Psoas muscle (tissue), 8 donors: ENCODE measurements at places on chromosomes 1 and 21. TPM values are rescaled to one million over a fixed set of nuclear protein-coding genes. Genes with fewer than 3 reads are reported as not detected.

DNA sequence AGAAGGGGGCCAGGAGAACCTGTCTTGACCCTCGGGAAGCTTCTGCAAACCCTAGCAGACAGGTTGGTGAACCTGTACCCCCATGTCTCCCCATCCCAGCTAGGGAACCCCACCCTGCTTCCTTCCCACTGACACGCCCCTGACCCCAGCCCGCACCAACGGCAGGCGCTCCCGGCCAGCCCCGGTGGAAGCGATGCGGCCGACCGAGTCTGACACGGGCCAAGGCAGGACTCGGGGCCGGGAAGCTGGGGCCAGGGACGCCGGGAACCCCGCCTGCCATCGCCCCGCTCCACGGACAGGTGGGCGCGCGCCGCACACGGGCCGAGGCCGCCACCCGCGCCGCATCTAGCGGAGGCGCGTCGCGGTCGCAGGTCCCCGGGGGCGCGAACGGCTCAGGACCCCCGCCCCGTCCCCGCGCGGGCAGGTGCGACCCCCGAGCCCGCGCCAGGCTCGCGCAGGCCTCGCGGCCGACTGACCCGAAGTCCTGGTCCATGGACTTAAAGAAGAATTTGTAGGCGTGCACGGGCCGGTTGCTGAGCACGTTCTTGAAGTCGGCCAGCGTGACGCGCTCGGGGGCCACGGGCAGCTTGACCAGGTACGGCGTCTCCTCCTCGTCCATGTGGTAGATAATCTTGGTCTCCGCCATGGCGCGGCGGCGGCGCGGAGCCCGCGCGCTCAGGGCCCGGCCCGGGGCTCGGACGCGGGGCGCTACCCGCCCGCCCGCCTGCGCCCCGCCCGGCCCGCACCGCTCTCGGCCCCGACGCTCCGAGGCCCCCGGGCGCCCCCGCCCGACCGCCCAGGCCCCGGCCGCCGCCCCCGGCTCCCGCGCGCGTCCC, 580 bp downstream of the DVL1 start:
- DNase-seq, result no peak

DNA sequence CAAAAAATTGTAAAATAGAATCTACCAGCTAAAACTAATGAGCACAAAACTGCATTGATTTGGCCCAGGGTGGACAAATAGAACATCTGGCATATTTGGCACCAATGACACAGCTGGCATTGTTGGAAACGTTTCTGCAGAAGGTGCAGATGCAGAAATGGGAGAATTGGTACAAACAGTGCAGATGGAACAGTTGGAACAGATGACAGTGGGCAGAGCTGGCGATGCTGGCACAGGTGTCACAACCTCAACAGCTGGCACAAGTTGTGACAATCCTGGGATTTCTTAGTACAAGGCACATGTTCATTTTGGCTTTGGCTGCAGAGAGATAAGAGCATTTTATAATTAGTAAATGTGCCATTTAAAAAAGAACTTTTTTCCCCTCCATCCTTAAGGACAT, 91.1 kb upstream of the ZBTB18 start:
- no peak for DNase-seq

- no peak for DNase-seq
Observed at GRCh38 chr1:11150326-11150725, 38.8 kb upstream of the ANGPTL7 start.

DNA sequence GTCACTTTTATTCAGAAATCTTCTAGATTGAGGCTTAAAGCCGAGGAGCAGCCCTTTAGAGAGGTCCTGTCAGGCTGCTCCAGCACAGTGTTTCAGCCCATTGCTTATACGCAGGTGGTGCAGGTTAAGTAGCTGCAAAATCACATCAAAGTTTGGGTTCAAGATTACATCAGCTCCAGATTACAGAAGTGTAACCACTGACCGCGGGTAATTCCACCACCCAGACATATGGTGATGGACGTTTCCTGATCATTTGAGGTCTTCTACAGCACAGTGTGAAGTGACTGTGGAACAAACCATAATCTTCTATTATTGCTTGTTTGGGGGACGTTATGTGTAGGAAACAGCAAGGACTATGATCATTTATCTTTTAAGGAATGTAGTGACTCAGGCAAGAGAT, 11.8 kb downstream of the C1orf115 start:
- no peak for DNase-seq

GRCh38 chr1:42945164-42945563, 13.5 kb downstream of the SLC2A1 start:
- DNase-seq, result no peak

DNA sequence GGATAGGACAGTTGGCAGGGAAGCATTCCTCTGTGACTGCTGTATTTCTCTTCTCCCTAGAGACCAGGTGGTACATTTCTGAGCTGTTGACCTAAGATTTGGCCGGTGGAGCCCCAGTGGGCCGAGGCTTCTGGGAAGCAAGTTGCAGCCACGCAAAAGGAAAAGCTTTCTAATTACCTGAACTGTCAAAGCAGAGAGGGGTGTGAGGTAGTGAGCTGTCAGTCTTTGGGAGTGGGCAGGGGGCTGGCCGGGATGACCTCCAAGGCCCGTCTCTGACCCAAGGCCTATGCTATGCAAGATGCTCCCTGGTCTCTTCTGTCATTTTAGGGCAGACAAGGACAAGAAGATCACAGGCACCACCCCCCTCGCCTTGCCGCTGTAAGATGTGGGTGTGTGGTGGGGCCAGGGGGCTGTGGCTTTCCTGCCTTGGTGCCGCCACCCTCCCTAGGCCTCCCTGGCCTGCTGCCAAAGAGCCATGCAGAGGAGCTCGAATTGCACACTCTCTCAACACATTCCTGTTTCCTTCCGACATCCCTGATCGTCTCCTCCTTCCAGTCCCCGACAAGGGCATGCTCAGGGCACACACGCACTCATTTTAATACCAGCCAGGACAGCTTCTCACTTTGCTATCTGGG, 7.7 kb downstream of the PADI1 start:
- peak; percentile 26 for DNase-seq

GRCh38 chr1:14625572-14625971, 27.1 kb downstream of the KAZN start:
- DNase-seq, result no peak

GRCh38 chr1:202351725-202352124, 3.2 kb downstream of the PPP1R12B start:
- DNase-seq, result peak; percentile 62

GRCh38 chr1:75677443-75677842, 47.1 kb upstream of the ACADM start:
- no peak for DNase-seq

GRCh38 chr1:52970149-52970548, 43.1 kb downstream of the SCP2 start:
- DNase-seq, result no peak

GRCh38 chr21:31132574-31133242, 94.4 kb upstream of the KRTAP19-8 start:
- DNase-seq, result no peak

GRCh38 chr1:26786437-26787380, 1.0 kb upstream of the PIGV start:
- peak; percentile 81 for DNase-seq

DNA sequence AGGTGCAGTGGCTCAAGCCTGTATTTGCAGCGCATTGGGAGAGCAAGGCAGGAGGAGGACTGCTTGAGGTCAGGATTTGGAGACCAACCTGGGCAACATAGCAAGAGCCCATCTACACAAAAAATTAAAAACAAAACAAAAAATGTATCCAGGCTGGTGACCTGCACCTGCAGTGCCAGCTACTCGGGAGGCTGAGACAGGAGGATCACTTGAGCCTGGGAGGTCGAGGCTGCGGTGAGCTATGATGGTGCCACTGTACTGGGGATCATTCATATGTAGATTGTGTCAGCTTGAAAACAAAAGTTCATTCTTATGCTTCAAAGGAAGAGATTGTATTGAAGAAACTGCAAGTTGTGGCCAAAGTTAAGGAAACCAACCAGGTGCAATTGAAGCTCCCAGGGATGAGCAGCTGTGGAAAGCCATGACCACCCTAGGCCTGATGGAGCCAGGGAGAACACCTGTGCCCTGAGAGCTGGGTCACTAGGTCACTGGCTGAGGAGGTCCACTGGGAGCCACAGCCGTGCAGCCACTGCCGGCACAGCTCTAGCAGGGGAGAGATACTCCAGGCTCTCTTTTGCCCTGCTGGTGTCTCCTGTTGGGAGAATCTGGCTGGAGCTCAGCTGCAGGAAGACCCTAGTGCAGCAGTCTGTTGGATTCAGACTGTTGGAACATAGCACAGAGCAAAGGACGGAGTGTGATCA, 13.3 kb upstream of the BRWD1 start:
- no peak for DNase-seq

GRCh38 chr1:54176621-54177327, 23.1 kb downstream of the CYB5RL start:
- no peak for DNase-seq

- no peak for DNase-seq
Observed at GRCh38 chr1:195804547-195804946, 803.7 kb downstream of the KCNT2 start.

GRCh38 chr1:48688102-48688760, 88.5 kb downstream of the BEND5 start:
- DNase-seq, result no peak

GRCh38 chr1:50163680-50164079, 55.0 kb downstream of the ELAVL4 start:
- DNase-seq, result no peak

- DNase-seq, result no peak
Observed at GRCh38 chr21:34930971-34931370, 118.1 kb downstream of the RUNX1 start.

- DNase-seq, result no peak
Observed at GRCh38 chr21:42613756-42614155, 39.7 kb upstream of the PDE9A start.

GRCh38 chr1:63674865-63675419, 81.7 kb downstream of the PGM1 start:
- DNase-seq, result no peak

GRCh38 chr1:119330466-119331189, 38.0 kb upstream of the HAO2 start:
- DNase-seq, result no peak

- DNase-seq, result no peak
Observed at GRCh38 chr1:221778125-221778524, 36.2 kb upstream of the DUSP10 start.

GRCh38 chr1:245542365-245542764, 387.6 kb downstream of the KIF26B start:
- no peak for DNase-seq

DNA sequence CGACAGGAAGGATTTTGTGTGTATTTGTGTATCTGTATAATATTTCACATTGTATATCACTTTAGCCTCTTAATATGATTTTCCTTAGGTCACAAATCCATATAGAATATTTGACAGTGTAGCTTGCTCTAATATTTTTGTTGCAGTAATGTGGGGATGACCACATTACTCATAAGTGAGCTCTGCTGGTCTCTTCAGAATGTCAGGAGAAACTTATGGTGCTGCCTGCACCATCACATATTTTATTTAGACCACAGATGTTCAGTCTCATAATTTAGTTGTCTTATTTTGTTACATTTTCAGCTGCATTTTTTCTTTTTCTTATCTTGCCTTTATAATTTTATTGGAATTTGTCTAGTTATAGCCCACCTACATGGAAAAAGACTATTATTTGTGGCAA, 205.3 kb downstream of the PBX1 start:
- DNase-seq, result no peak

- no peak for DNase-seq
Observed at GRCh38 chr1:244849189-244849866, 13.9 kb downstream of the COX20 start.

DNA sequence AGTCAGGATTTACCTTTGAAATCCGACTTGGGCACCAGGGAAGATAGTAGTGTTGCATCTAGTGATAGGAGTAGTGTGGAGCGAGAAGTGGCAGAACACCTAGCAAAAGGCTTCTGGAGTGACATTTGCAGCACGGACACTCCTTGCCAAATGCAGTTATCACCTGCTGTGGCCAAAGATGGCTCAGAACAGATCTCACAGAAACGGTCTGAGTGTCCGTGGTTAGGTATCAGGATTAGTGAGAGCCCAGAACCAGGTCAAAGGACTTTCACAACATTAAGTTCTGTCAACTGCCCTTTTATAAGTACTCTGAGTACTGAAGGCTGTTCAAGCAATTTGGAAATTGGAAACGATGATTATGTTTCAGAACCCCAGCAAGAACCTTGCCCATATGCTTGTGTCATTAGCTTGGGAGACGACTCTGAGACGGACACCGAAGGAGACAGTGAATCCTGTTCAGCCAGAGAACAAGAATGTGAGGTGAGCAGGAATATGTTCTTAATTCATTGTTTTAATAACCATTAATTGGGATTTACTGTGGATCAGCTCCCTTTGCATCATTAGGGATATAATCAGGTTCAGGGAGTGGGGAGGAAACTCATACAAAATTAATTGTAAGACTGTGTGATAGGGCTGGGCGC, 28.3 kb downstream of the BACH1 start:
- peak; percentile 27 for DNase-seq

DNA sequence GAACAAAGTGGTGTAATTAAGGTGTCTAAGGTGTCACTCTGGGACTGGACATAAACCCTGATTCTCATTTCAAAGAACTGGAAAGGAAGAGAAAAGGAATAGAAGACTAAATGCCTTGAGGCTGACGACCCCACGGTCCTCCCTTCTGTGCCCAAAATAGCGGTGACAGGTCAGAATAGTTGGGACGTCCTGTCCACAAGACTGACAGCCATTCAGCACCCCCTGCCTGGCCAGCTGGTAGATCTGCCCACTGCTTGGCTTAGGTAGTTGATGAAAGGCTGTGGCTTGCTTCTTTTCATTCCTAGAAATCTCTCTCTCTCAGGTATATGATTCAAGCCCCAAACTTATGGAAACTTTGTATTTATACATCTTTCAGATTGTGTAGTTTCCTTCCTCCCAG, 26.4 kb upstream of the CREG1 start:
- no peak for DNase-seq

DNA sequence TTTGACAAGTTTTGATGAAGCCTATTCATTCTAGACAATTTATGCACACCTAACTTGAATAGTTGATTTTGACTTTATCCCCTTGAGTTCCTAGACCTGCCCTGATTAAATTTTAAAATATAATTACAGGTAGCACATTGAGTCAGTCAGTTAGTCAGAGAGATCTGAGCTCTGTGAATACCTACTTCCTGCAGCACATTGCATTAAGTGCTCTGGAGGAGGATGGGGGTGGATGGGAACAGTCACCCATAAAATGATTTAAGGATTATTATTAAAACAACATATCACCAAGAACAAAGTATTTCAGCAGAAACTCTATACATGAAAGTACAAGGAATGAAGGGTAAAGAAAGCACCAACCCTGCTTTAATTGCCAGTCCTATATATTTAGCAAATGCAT, 11.8 kb upstream of the RPF1 start:
- no peak for DNase-seq

GRCh38 chr21:32834211-32834915, 62.8 kb upstream of the PAXBP1 start:
- DNase-seq, result no peak

GRCh38 chr1:174036204-174036603, 14.0 kb upstream of the RC3H1 start:
- no peak for DNase-seq

GRCh38 chr1:227318853-227319607, 738 bp upstream of the CDC42BPA start:
- DNase-seq, result peak; percentile 32

- DNase-seq, result no peak
Observed at GRCh38 chr1:209504571-209504970, 78.9 kb upstream of the CAMK1G start.

- DNase-seq, result no peak
Observed at GRCh38 chr1:230212405-230212936, 145.4 kb downstream of the GALNT2 start.

The KLHDC7A gene
- not detected for total RNA-seq

The SLC19A2 gene
- total RNA-seq, result 135 TPM

The SYT14 gene
- total RNA-seq, result not detected

The LAMB3 gene
- total RNA-seq, result 0.88 TPM

The NBPF4 gene
- total RNA-seq, result not detected

The LCE2D gene
- total RNA-seq, result not detected

The CENPF gene
- 0.28 TPM for total RNA-seq

The TLR5 gene
- total RNA-seq, result 3.1 TPM

The ADGRB2 gene
- 0.61 TPM for total RNA-seq

The GJC2 gene
- 0.92 TPM for total RNA-seq

The IL19 gene
- total RNA-seq, result not detected
